ENCODE measurements at places on chromosomes 2 and 18. TPM values are rescaled to one million over a fixed set of nuclear protein-coding genes. Genes with fewer than 3 reads are reported as not detected.

CXCR1 gene
- total RNA-seq, result 0.11 TPM

GKN1 gene
- total RNA-seq, result not detected

IL36B gene
- total RNA-seq, result not detected

ZSWIM2 gene
- not detected for total RNA-seq

GPR55 gene
- not detected for total RNA-seq

HAAO gene
- not detected for total RNA-seq

FARP2 gene
- 31.3 TPM for total RNA-seq

SKOR2 gene
- total RNA-seq, result not detected

INPP5D gene
- total RNA-seq, result 21.6 TPM

IKZF2 gene
- total RNA-seq, result 7.0 TPM

ALLC gene
- not detected for total RNA-seq

SCN7A gene
- total RNA-seq, result not detected

ARHGEF33 gene
- 0.08 TPM for total RNA-seq

KIAA1328 gene
- 3.0 TPM for total RNA-seq

SCYGR4 gene
- total RNA-seq, result not detected

ZNF385B gene
- total RNA-seq, result not detected

COPS7B gene
- total RNA-seq, result 32.8 TPM

CDH2 gene
- total RNA-seq, result 0.08 TPM

PRLH gene
- not detected for total RNA-seq

DES gene
- total RNA-seq, result not detected

GAD1 gene
- total RNA-seq, result 2.1 TPM

FIGN gene
- 0.70 TPM for total RNA-seq

ZFAND2B gene
- total RNA-seq, result 38.2 TPM

UGT1A10 gene
- not detected for total RNA-seq

OTOS gene
- total RNA-seq, result not detected
